ENCODE measurements at places on chromosomes 16 and 17.

DNA sequence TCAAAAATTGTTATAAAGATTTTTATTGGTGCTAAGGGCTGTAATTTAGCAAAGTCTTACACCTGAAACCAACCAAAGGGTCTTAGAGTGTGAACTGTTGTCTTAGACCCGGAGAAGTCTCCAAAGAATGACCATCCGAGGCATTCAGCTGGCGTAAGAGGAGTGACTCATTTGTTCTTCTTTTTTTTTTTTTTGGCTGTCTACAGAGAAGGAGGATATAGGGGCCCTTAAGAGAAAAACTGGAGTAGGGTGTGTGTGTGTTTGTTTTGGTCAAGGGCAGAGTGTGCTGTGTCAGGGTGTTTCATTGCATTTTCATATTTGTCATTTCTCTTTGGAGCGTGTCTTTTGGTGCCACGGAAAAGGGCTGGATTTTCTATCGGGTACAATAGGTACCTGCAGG, 508.0 kb downstream of the WWOX start:
- no peak for DNase-seq

DNA sequence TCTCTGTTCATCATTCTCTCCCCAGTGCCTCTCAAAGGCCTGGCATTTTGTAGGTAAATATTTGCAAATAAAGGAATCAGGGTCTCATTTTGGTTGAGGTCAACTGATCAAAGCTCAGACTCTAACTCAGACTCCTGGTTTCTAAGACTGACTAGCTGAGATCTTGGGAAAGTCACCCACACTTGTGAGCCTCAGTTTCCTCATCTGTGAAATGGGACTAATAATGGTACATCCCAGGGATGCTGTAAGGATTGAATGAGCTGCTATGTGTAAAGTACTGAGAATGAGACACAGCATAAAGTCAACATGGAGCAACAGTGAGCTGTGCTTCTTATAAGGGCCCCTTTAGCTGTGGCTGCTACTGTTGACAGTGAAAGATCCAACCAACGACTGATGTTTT, 70.6 kb upstream of the XYLT1 start:
- DNase-seq = no peak

DNA sequence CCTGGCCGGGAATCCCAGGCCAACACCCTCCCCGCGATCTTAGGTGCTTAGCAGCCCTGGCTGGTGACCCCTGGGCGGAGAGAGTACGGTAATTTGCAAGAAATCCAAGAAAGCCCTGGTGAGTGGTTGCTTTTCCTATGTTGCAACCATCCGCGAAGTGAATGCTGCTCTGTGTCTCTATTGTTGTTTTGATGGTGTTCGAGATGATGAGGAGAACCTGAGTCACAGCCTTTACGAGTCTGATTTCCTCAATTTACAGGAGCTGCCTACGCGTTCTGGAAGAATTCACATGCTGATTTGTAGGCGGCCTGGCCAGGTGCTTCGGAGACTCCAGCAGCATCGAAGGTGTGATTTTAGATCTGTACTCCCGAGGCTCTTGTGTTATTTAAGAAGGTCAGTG, 63.3 kb downstream of the TMEM235 start:
- no peak for DNase-seq

- DNase-seq = peak; percentile 67
Measured at GRCh38 chr16:68520649-68521086, 18.4 kb upstream of the ZFP90 start.

DNA sequence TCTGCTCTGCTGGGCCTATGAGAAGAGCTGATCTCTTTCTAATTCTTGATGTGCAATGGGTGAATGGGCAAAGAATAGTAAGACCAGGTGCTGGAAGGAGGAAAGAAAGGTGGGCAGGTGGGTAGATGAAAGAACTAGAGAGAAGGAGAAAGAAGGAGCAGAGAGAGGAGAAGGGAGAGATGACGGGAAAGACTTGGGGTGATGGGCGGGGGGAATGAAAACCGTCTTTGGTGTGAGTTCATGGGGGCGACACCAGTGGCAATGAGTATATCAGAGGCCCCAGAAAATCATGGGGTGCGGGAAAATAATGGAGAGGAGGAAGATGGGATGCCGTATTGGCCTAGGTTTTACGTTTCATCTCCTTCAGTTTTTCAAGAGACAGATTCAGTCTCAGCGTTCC, 128.8 kb upstream of the PLCG2 start:
- no peak for DNase-seq

DNA sequence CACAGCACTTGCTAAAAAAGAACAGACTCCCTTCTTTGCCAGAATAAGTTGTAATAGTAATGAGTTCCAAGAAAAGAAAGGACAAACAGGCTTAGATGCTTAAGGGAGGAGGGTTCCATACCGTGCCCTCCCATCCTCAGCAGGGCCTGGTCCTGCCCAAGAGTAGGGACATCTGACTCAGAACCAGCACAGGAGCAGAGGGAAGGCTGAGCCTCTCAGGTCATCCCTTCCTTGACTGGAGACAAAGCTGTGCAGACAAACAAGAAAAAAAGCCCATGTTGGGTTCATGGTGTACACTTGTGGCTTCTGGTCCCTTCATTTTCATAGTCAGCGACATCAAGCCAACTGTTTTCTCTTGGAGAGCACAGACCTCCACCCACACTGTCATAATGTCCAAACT, 44.2 kb upstream of the NDRG4 start:
- no peak for DNase-seq

DNA sequence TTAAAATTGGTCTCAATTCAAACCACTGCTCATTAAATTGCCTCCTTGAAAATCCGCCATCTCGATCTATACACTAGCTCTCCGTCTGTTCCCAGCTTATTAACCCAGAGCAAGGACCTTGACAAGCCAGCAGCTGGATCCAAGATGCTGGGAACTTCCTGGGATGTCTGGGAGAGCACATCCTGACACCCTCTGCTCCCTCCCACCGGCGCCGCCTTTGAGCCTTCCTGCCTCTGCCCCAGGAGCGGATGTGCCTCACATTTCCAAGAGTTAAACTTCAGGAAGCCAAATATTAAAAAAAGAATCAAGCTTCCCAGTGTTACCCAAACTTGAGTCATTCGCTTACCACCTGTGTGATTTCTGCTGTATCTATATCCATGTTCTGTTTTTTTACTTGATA, 107.9 kb downstream of the HAPSTR1 start:
- DNase-seq = no peak

- no peak for DNase-seq
Measured at GRCh38 chr17:74212209-74212912, 1.0 kb upstream of the TTYH2 start.

DNA sequence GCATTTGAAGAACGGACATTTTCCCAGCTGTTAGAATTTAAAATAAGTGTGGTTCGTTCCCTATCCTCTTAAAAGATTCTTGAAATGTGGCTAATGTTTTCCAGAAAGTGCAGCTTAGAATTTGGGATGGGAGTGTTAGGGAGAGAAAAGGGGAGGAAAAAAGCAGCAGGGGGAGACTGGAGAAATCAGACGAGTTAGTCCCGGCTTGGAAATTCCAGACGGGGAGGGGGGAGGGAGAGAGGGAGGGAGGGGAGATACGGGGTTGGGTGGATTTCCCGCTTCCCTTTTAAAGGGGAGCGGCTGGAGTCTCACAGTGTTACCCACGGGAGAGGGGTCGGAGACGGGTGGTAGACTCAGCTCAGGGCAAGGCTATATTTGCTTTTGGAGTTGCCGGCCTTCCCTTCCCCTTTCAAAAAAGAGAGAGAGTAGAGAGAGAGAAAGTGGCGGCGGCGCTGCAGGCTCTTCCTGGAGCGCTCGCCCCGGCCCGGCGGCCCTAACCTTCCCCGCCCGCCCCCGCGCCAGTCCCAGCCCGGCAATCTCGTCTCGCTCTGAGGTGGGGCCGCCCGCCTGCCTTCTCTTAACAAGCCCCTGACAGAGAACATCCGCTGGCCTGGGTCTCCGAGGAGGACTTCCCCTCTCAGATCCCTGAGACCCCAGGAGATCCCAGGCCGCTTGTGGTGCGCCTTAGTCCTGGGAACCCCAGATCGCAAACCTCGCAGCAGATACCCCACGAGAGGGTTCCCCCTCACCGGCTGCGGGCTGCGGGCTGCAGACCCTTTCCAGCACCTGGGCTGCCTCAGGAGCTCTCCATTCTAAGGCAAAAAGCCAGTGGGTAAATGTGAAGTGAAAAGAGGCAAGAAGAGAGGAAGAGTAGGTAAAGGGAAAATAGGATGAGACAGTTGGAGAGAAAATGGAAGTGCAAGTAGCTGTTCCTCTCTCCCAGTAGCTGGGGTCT, 6.6 kb downstream of the IGF2BP1 start:
- DNase-seq = no peak

DNA sequence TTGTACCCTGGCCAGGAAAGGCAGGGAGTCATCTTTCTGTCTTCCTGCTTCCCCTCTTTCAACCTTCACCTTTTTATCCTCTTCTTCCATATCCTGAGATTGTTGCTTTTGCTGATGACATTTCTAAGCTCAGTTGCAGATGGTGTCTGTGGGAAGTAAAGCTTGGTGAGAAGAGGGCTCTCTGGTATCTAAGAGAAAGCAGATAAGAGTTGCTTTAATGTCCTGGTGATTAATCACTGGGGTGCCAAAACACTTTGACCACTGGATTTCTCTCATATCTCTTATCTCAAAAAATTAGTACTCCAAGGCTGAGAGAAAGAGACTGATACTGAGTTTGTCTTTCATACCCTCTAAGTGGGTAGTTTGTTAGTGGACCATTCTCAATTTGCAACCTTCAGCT, 71.3 kb downstream of the NEUROD2 start:
- DNase-seq = no peak

GRCh38 chr16:11297492-11298142, 16.5 kb upstream of the PRM1 start:
- peak; percentile 57 for DNase-seq

- DNase-seq = no peak
Measured at GRCh38 chr17:10767232-10767631, 36.7 kb downstream of the TMEM238L start.

DNA sequence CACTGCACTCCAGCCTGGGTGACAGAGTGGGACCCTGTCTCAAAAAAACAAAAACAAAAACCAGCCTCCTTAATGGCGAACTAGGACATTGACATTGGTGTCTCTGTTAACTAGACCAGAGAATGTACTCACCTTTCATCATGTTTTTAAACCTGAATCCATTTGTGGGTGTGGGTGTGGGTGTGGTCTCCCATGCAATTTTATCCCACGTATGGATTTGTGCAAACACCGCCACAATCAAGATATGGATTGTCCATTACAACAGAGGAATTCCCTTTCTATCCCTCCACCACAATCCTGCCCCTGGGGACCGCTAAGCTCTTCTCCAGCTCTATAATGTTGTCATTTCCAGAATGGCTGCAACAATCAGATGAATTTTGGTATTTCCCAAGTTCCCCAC, 49.9 kb downstream of the DNAH17 start:
- DNase-seq = no peak

Measured in activated naive CD8-positive, alpha-beta T cell treated with anti-CD3 and anti-CD28 coated beads, Interleukin-2, amount 50 U/mL, for 16 hours (primary cell).